ENCODE measurements at places on chromosomes 2 and 18.

- DNase-seq: no peak
Observed at GRCh38 chr2:241901500-241902351, 32.2 kb downstream of the RTP5 start.

- no peak for DNase-seq
Observed at GRCh38 chr2:197496695-197497094, 2.9 kb downstream of the HSPD1 start.

- DNase-seq: no peak
Observed at GRCh38 chr2:182550234-182550633, 123.4 kb upstream of the PDE1A start.

- DNase-seq: no peak
Observed at GRCh38 chr2:237057893-237058300, 27.8 kb upstream of the COPS8 start.

GRCh38 chr18:25780105-25780504 lies 310.3 kb downstream of the SS18 start:
- no peak for DNase-seq

DNA sequence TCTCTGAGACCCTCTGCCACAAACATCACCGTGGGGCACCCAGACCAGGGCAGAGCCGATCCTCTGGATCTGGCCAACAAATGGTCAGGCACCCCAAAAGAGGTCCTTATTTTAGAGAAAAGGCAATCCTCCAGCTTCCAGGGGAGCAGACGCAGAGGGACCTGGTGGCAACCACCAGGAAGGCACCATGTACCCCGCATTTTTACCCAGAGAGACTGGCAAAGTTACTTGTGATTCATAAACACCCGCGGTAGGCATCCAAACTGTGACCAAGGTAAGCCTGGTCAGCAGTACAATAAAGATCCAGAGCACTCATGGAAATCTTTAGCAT lies 10.5 kb downstream of the LIMS2 start:
- DNase-seq: no peak

- no peak for DNase-seq
Observed at GRCh38 chr18:77173275-77174030, 40.9 kb upstream of the MBP start.

GRCh38 chr2:64018701-64019082 lies 536 bp downstream of the VPS54 start:
- DNase-seq: no peak

- no peak for DNase-seq
Observed at GRCh38 chr2:181805228-181806038, 86.1 kb upstream of the ITPRID2 start.

- DNase-seq: no peak
Observed at GRCh38 chr2:144458541-144458940, 61.4 kb downstream of the ZEB2 start.

GRCh38 chr18:12231040-12231882 lies 22.9 kb upstream of the CIDEA start:
- no peak for DNase-seq

GRCh38 chr18:13289481-13290205 lies 71.1 kb downstream of the LDLRAD4 start:
- no peak for DNase-seq

DNA sequence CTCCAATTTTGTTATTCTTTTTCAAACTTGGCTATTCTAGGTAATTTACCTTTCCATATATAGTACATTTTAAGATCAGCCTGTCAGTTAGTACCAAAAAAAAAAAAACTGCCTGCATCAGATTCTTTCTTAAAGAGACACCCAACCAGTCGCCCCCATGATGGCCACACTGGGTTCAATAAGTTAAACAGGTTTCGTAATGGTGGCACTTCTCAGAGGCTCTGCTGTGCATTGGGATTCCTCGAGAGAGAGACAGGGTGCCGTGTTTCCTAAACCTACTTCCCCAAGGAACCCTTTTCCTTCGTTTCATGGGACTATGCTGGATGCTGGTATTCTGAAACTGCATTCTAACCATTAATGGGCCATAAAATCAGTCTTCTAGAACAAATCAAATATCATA lies 37.4 kb downstream of the MYO7B start:
- peak; percentile 13 for DNase-seq

DNA sequence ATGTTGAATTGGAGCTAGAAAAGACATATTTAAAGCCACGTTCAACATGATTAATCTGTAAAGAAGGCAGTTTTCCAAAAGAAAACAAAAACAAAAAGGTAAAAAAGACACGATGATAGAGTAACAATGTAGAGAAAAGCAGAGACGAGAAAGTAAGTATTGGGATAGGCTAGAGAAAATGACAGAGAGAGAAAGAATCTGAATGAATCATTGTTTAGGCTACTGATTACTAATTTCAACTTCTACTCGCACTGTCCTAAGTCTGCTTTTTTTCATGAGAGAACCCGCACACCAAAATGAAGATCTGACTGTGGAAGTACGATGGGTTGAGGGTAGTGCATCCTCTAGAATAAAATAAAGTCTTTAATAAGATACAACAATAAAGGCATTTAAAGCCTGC lies 1599.2 kb upstream of the TMEFF2 start:
- no peak for DNase-seq
